ENCODE measurements at places on chromosomes 11 and 22.

DNA sequence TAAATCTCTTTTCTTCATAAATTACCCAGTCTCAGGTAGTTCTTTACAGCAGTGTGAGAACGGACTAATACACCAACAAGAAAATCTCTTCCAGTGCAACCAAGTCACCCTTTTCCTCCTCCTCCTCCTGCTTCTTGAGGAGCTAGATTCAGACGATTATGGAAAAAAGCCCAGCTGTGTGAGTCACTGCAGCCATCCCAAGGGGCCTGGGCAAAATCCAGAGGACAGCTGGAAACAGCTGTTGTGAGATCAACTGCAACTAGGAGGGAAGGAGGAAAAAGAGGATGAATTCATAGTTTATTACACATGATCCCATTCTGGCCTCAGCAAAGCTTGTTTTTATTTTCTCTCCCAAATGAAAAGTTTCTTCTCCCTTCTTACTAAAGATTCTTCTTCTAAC, 32.9 kb downstream of the RBFOX2 start:
- no peak for DNase-seq

DNA sequence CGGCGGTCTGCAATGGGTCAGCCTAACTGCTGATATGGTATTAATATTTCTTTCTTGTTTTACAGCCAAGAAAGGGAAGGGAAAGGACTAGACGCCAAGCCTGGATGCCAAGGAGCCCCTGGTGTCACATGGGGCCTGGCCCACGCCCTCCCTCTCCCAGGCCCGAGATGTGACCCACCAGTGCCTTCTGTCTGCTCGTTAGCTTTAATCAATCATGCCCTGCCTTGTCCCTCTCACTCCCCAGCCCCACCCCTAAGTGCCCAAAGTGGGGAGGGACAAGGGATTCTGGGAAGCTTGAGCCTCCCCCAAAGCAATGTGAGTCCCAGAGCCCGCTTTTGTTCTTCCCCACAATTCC, 1.9 kb downstream of the MDK start:
- no peak for DNase-seq

DNA sequence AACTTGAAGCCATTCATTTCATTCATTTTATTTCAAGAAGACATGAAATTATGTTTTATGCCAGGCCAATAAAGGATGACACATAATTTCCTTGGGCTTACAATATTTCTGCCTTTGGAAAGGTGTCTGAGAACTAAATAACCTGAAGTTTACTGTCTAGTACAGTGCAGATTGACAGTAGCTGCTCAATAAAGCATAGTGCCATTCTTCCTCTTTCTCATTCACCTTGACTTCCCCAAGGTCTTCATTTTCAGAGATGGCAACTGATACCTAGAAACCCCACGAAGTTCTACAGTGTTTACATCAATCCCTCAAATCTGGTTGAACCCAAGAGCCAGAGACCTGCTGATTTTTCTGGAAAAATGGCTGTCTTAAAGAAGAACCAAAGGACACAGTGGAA, 144.3 kb upstream of the SYN3 start:
- no peak for DNase-seq

DNA sequence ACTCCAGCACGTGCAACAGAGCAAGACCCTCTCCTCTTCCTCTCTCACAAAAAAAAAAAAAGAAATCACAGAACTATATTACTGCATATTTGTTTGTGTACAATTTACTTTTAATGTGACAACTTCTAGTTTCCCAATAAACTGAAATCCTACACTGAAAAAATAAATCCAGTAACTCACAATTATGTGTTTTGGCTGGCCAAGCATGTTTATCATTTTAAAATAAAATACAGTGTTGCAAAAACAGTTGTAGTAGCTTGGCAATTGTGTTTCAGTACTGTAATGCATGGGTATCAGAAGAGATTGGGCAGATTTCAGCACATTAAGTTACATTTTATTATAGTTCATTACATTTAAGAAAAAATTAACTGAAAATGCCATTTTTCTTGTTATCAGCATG, 344.9 kb downstream of the ETS1 start:
- no peak for DNase-seq

DNA sequence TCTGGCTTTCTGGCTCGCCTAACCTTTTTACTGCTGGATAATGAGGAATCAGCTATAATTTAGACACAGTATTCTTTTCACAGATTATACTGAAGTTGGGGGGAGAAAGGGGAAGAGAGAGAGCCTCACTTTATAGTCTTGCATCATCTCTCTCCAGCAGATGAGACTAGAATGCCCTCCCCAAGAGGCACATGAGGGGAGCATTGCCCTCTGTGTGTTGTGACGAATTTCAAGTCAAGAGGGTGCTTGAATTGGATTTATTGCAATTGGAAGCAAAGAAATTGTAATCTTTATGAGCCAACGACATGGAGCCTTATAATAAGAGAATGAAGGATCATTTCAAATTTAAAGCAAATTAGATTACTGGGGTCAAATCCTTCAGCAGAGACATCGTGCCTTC, 17.6 kb upstream of the CADM1 start:
- no peak for DNase-seq

DNA sequence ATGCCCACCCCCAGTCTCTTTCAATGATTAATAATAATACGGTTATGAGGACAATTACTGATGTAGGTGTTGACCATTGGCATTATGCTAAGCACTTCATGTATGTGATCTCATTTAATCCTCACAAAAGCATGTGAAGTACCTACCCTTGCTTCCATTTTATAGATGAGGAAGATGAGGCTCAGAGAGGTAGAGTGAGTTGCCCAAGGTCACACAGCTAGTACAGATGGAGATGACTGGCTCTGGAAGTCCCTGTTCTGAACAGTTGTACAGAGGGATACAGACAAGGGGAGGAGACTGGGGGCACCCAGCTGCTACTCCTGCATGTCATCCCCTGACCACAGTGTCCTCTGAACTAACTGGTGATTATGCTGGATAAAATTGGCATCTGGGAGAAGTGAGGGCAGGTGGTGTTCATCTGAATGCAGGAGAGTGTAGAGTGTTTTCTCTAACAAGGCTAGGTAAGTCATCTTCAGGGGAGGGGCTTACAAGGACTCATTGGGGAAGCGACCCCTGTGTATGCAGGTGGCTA, 43.2 kb downstream of the KIAA1671 start:
- DNase-seq, result no peak
